ENCODE measurements at places on chromosomes 2 and 18.

DNA sequence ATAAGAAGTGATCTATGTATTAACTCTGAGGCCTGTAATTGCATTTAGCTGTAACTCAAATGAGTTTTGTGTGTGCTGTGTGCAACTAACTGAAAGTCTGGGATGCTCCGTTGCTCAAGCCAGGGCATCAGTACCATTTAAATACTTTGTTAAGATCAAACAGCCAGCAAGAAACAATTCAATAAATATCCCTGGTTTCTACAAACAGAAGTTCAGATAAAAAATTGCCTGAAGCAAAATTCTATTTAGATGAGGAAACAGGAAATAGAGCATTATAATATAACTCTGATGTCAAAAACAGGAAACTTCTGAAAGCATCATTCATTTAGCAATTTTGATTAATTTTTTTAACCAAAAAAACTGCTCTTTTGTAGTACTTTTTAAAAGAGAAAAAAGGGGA is 18.9 kb upstream of the SLC38A11 start:
- DNase-seq = no peak

GRCh38 chr2:233428438-233428837 is 74.1 kb downstream of the DGKD start:
- no peak for DNase-seq

DNA sequence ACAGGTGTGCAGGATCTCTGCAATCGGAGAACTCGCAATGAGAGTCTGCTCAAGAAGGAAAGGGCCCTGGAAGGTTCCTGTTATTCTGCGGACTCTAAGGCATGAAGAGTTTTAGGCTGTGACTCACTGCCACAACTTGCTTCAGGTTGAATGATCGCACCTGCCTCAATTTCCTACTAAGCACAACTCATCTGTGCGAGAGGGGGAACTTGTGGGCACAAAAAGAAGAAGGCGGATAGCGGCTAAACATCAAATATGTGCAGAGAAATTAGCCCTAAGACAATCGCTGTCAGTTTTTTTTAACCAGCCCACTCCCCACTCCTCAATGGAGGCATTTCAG is 14.0 kb upstream of the CREG2 start:
- DNase-seq = no peak

DNA sequence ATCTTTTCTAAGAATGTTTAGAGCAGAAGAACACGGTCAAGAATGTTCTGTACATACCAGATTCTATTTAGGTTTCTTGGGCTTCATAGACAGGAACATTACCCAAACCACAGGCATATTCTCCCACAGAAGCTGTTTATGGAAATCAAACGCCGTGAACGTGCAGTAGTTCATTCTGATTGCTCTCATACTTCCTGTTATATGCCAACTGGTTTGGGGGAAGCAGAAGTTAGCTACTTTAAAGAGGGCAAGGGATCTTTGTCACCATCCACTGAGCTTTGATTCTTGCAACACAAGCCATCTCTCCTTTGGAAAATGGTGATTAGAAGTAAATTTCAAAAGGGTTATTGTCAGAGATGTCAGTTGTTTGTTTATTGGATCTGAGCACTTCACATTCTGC is 182.2 kb upstream of the NRP2 start:
- no peak for DNase-seq

DNA sequence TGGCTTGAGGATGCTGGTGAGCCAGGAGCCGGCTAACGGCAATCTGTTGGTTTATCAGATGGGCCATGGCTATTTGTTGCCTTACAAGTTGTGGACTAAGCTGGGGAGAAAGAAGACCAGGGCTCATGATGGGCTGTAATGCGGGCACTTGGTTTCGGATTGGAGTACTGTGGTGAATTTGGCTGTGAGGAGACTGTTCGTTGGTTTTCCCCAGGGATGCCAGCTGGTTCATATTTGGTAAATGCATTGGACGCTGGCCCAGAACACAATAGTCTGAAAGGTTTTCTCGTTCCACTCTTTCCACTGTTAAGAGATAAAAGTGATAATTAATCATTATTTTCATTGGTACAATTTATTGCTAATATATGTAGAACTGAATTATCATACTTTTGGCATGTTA is 108.9 kb downstream of the SATB2 start:
- DNase-seq = no peak

DNA sequence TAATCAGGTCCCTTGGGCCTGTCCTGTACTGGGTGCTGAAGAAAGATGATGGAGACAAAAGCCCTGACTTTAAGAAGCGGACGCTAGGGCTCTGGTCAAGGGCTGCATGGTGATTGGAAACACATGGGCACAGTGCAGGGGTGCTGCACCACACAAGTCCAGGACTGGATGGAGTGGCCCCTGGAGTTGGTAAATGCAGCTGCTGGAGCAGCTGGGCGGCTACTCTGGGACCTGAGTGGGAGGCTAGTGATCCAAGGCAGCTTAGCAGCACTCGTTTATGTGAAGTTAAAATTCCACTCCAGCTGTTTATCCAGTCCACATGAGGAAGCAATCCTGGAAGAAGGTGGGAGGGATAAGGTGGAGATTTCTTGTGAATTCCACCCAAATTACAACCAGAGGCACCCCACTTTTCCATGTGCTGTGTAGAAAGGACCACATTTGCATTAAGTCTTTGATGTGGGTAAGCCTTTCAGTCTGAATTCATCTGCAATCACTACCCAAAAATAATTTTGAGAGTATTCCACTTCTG is 24.9 kb downstream of the MERTK start:
- no peak for DNase-seq

DNA sequence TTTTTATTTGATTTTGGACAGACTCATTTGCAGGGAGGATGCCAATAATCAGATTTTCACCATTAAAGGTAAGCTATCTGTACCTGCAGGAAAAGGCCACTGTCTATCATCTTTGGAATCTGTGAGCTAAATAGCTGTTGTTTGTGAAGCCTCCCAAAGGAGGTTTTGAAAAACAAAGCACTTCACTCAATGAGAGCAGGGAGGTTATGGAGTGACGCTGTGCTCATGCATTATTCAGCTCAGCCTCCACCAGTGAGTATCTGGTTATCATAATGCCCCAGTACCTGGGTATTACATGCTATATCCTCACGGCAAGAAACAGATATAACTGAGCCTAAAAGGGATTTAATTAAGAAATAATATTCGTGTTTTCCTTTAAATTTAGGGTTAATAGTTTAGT is 189.6 kb upstream of the PIK3C3 start:
- DNase-seq = no peak

DNA sequence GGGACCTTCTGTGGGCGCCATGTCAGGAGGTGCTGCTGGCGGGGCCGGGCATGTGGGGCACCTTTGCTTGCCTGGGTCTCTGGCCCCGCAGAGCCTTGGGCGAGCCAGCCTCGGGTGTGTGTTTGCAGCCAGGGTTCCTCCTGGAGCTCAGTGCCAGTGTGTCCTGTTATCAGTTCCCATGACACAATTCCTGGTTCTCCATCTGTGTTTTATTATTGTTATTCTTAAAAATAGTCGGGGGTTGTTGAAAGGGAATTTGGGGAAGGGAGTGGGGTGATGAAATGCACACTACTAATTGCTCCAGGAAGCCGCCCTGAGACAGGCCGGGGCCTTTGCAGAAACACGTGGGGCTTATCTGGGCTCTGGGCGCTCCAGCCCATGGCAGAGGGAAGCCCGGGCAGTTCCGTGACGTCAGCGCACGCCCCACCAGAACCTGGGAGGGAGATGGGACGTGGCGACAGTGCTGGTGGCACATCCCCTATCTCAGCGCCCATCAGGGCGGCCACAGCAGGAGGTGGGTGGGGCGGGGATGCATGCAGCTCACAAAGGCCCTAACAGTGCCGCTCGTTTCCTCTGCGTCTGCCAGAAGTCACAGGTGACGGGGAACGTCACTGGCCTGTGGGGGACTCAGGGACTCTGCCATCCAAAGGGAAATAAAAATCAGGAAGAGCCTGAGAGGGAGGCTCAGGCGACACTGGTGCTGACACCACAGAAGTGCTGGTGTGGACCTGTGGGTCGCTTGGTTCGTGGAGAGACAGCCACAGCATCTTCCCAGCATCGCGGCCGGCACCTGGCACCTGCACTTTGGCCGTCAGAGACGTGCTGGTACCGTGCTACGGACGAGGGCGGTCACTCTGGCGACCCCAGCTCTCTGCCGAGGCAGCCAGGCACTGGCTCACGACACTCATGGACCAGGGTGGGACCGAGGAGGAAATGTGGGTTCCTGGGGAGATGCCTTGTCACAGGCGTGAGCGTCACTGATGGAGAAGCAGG is 131.0 kb downstream of the NFATC1 start:
- DNase-seq = no peak

DNA sequence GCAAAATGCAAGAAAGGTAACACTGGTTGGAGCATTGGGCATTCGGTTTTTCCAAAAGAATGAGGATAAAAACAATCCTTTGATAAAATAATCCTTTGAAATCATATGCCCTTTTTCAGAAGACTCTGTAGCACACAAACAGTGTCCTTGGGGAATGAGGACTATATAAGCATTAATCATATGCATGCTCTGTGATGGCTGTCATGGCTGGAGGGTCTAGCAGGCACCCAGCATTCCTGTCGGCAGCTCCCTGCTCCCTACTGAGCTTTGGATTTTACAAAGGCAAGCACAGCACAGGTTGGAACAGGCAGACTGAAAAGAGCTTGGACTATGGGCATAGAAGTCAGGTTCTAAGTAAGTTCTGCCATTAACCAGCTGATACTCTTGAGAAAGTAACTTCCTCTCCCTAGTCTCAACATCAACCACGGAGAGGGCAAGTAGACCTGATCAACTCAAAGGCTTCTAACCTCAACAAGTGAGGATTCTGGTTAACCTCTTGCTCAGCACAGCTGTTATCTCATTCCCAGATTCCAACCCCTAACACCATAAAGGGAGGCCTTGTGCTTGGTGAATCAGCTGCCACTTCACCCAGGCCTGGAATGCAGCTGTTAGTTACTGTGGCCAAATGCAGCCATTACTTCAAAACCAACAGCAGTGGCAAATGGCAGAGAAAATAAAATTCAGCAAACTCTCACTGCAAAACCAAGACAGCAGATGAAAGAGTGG is 29.5 kb downstream of the GALNT14 start:
- DNase-seq = no peak

GRCh38 chr2:75565472-75566462 is 5.0 kb upstream of the EVA1A start:
- no peak for DNase-seq

DNA sequence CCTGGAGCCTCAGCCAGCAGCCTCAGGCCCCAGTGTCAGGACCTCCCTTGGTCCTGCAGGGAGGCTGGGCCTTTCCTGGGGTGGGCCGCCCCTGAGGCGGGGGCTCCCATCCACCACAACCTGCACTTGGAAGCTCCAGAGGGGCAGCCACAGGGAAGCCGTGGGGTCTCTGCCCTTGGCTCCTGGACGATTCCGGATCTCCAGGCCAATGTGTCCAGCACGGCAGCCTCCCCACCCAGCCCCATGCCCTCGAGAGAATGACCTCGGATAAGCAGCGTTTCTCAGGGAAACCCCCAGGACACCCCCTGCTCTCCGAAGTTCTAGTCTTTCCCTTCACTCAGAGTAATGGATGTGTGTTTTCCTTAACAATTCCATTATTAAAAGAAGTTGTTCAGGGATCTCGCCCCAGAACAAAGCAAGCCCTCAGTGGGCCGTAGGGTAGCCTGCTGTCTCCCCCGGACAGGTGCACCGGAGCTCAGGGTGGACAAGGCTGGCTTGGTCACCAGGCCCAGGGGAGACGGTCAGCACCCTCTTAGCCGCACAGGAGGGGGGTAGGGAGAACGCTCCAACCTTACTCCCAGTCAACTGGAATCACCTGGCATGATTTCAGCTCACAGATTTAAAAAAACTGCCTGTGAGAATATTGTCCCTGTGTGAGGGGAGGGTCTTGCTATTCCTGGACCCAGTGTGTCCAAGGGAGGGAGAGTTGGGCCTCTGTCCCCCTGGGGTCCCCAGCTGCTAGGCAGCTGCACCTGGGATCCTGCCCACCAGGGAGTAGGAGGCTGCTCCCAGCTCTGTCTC is 72.2 kb upstream of the OTOS start:
- DNase-seq = no peak

DNA sequence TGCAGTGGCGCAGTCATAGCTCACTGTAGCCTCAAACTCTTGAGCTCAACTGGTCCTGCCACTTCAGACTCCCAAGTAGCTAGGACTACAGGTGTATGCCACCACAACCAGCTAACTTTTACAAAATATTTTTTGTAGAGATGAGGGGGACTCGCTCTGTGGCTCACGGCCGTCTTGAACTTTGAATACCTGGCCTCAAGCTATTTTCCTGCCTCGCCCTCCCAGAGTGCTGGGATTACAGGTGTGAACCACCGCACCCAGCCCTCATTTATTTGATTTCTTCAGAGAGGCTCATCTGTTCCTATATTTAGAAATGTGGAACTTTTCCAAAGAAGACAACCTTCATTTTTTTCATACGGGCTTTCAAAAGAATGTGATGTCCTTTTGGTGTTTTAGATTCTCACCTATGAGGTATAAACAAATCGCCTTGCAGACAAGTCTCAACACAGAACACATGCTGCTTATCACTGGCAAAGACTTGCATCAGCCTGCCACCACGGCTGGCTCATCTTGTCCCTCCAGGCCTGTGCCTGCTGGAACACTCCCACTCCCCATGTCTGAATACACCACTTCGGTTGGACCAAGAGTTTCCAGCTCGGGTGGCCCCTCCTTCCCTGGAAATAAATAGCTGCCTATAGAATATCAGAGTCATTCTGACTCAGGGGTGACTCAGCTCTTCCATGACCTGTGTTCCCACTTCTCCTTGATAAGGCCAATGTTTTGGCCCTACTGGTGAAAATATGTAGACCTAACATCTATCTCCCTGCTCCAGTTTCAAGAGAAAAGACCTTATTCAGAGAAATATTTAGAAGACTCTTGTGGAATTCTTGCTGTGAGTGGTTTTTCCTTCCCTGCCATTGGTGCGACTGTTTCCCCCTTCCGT is 202.6 kb downstream of the TGIF1 start:
- no peak for DNase-seq

DNA sequence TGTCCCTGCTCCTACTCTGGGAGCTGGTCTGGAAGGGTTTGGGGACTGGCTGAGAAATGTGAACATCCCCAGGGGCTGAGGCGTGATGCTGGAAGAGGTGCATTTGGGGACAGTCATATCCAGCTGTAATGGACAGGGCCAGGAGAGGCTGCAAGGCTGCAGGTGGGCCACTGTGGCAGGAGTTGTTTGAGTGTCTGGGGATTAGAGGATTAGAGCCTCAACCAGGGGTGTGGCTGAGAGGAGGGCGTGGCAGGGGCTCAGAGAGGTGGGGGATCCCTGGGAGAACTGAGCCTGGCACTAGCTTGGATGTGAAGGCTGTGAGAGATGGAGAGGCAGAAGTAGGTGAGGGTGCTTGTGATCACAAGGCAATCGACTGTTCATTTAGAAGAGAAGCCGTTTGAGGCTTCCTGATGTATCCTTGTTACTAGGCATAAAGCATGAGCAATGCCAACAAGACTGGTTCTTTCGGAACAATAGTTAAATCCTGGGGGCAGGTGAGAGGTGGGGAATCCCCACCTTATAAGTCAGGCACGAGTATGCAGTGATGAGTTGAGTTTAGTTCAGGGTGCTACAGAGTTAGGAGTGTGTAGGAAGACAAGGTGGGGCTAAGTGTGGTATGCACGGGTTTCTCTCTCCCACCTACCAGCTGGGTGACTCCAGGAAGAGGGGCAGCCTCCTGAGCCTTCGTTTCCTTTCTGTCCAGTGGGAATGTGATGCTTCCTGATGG is 31.9 kb downstream of the SH3RF3 start:
- no peak for DNase-seq

GRCh38 chr2:55107436-55107835 is 57.2 kb upstream of the RTN4 start:
- no peak for DNase-seq

GRCh38 chr2:8441986-8442385 is 239.9 kb upstream of the ID2 start:
- DNase-seq = no peak

GRCh38 chr2:239000089-239000488 is 152.2 kb downstream of the TWIST2 start:
- DNase-seq = no peak

GRCh38 chr18:41917181-41917580 is 37.9 kb upstream of the PIK3C3 start:
- no peak for DNase-seq
